Spleen (tissue), 13 donors: ENCODE measurements at places on chromosomes 13 and 19. TPM values are rescaled to one million over a fixed set of nuclear protein-coding genes. Genes with fewer than 3 reads are reported as not detected.

The LILRB4 gene
- 11.2 TPM for polyA plus RNA-seq

The PDS5B gene
- 8.1 TPM for polyA plus RNA-seq

The LILRA1 gene
- polyA plus RNA-seq = 8.0 TPM

The SPTBN4 gene
- polyA plus RNA-seq = 0.30 TPM

The MARCHF2 gene
- polyA plus RNA-seq = 42.8 TPM

The MEGF8 gene
- polyA plus RNA-seq = 2.5 TPM

DNA sequence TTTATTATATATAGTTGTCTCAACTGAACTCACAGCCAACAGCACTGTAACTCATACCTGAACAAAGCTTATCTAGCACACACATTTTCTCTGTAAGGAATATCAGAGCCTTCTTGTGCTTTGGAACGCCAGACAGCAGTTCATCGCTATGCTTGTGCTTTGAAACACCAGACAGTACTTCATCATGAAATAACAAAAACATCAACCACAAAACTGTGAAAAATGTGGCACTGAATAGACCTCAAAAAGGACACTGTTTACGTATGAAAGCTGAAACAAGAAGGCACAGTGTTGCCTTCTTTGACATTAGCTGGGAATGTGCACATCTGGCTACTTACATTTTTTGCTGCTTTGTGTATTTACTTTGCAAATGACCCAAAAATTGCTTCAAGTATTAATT lies 160.2 kb downstream of the PDS5B start:
- DNase-seq = no peak

DNA sequence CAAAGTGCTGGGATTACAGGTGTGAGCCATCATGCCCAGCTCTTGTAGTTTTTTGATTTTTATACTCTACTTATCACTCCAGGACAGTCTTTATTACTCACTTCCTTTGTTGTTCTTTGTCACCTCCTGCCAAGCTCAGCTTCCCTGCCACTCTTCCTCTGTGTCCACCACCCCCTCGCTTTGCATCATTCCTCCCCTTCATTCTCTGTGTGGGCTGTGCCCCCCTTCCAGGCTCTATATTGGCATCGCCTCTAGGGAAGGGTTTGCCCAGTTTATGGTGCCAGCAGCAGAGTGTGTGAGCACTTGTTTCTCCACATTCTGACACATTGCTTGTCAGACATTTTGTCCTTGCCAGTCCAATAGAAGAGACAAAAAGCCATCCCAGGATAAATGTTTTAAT lies 15.1 kb downstream of the ZNF302 start:
- DNase-seq = no peak

- no peak for DNase-seq
These were observed 43.6 kb upstream of the LSM14A start for GRCh38 chr19:34128558-34129250.

DNA sequence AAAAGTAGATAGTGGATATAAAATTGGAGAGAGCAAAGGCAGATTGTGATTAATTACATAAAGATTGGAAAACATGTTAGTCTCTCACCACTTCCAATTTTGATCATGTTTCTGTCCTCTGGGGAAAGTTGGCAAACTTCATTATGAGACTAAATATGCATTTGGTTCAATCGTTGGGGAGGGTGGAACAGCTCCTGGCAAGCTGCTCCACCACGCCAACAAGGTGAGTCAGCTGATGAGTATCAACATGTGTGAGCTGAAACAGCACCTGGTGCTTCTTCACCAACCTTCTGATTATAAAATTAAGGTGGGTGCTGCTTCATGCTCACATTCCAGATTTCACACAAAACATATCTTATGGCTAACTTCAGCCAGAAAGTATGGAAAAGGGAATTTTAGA lies 1784.6 kb downstream of the SLITRK5 start:
- DNase-seq = no peak

DNA sequence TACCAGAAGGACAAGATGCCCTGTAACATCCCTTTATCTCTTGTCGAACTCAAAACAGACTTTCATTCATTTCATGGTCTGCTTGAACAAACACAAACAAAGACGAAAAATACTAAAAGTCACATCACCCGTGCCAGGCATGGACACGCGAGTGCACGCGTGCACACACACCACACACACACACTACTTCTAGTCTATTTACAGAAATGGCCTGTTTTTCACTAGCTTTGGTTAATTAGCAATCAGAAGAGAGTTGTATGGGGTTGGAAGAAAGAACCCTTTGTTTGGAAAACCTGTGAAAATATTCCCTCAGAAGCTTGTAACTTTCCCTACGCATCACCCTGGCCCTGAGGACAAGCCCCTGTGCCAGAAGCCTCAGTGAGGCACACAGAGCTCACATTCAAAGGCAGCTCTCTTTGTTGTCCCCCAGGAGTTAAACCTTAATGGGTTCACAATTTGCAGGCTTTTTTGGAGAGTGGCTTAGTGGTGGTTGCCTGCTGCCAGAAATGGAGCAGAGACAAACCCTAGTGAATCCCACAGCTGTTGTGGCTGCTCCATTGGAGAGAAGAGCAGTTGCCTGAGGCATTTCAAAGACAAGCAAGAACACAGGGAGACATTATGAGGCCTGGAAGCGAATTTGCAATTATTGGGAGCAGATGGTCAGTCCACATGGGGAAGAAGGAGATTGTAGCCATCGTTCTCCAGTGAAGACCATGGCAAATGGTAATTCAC lies 55.9 kb downstream of the STARD13 start:
- DNase-seq = no peak

- DNase-seq = peak; percentile 78
These were observed 2.9 kb downstream of the CD37 start for GRCh38 chr19:49338023-49338677.

DNA sequence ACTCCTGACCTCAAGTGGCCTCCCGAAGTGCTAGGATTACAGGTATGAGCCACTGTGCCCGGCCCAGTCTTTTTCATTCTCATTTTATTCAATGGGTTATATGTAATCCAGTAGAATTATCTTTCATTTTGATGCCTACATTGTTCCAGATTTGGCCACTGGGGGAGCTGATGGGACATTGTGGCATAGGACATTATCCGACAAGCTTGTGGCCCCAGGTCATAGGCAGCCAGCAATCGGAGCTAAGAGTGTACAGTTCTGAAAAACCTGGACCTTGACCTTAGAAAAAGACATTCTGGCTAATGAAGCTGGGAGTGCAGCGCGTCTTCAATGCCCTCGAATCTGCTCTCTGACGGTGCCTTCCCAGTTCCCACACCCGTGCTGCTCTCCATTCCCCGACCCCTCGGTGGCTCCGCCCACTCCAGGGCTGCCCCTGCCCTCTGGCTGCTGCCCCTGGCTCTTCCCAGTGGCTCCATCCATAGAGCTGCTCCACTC lies 108.7 kb downstream of the TEX29 start:
- DNase-seq = no peak

GRCh38 chr19:39190768-39191167 lies 6.0 kb upstream of the NCCRP1 start:
- DNase-seq = no peak

- no peak for DNase-seq
These were observed 25.1 kb downstream of the DOT1L start for GRCh38 chr19:2188708-2189385.

- DNase-seq = no peak
These were observed 3.2 kb downstream of the PTBP1 start for GRCh38 chr19:800360-801029.

- DNase-seq = no peak
These were observed 11.4 kb upstream of the CD22 start for GRCh38 chr19:35317464-35318043.

GRCh38 chr19:58395220-58395978 lies at the start of gene RNF225:
Gene RNF225 (plus strand): TSS chr19:58395656. CDS start chr19:58396090, 434 bp downstream.
- no peak for DNase-seq

DNA sequence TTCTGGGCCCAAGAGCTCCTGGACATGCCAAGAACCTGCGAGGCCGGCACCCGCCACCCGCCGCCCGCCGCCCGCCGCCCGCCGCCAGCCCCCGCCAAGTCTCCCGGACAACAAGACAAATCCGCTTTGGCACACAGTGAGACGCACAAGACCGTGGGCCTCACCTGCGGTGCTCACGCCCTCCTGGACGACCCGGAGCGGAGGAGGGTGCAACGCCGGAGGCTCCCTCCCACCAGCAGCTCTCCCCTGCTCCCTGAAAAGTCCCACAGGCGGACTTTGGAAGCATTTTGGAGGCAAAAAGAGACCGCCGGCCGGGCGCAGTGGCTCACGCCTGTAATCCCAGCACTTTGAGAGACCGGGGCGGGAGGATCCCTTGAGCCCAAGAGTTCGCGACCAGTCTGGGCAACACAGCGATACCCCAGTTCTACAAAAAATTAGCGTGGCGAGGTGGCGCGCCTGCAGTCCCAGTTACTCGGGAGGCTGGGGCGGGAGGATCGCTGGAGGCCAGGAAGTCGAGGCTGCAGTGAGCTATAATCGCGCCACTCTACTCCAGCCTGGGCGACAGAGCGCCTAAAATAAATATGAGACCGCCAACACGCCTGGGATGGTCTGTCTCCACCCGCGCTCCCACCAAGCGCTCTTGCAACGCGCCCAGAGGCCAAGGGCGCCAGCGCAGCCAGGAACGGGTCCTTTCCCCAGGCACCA lies 783 bp downstream of the RHPN2 start:
- DNase-seq = no peak

- DNase-seq = no peak
These were observed 48.5 kb downstream of the GNG7 start for GRCh38 chr19:2653710-2654707.

- no peak for DNase-seq
These were observed 13.4 kb downstream of the ZNF607 start for GRCh38 chr19:37706052-37706605.

- DNase-seq = peak; percentile 87
These were observed 25.1 kb upstream of the KCTD15 start for GRCh38 chr19:33771384-33772101.

GRCh38 chr19:49155820-49156346 lies 687 bp upstream of the HRC start:
- no peak for DNase-seq

GRCh38 chr13:59358014-59358413 lies 805.7 kb downstream of the DIAPH3 start:
- DNase-seq = no peak

DNA sequence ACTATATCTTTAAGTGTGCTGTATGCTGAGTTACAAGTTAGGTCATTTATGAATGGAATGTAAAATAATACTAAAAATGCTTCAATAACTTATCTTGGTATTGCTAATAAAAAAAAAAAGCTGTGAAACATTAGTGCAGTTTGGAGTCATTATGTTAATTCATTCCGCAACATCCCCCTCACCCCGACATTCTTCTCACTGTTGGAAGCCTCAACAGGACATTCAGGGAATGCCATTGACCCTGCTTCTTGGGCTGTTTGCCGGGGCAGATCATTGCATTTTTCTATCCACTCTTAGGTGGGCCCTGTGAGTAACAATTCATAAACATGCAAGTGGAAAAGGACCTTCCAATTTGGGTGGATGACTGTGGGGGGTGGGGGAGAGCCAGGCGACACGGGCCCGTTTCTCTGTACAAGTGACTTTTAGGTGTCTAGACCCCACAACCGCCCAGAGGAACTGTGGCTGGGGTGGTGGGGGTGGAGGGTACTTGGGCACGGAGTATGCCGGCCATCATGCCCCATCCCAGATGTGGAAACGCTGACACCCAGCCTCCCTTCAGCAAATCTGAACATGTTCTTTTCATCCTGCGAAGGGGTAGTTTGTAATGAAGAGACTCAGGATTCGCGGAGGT lies 185.9 kb downstream of the ZNF536 start:
- peak; percentile 52 for DNase-seq

GRCh38 chr19:46356149-46357055 lies 9.5 kb downstream of the PPP5C start:
- DNase-seq = no peak

DNA sequence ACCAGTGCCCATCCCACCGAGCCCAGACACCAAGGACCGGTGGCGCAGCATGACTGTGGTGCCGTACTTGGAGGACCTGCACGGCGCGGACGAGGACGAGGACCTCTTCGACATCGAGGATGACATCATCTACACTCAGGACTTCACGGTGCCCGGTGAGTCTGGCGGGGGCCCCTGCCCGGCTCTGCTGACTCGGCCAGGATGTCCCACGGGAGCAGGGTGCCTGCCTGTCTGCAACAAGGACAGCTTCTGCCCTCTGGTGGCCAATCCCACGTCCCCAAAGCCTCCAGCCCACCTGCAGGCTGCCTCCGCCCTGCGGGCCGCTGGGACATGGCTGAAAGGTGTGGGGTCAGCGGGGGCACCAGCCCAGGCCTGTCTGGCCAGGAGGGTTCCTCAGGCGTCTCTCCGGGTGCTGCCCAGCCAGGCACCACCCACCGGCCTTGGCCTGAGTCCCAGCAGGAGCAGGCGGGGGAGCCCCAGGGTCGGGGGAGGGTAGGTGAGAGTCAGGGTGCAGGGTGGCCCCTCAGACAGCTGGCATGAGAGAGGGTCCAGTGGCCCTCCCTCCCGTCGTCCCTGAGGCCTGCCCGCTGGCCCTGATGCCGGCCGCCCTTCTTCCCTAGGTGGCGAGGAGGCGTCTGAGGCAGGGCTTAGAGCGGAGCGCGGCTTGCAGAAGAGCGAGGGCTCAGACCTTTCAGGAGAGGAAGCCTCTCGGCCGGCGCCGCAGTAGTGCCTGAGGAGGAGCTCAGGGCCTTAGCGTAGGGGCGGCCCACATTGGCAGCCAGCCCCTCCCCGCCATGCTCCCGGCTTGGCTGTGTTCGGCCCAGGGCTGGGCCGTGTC lies 14.6 kb downstream of the CBARP start:
- no peak for DNase-seq

GRCh38 chr13:29819143-29819542 lies 31.3 kb downstream of the UBL3 start:
- DNase-seq = no peak

GRCh38 chr13:53012707-53013106 lies 15.9 kb upstream of the OLFM4 start:
- DNase-seq = no peak
